ENCODE measurements at places on chromosomes 1 and 21.

DNA sequence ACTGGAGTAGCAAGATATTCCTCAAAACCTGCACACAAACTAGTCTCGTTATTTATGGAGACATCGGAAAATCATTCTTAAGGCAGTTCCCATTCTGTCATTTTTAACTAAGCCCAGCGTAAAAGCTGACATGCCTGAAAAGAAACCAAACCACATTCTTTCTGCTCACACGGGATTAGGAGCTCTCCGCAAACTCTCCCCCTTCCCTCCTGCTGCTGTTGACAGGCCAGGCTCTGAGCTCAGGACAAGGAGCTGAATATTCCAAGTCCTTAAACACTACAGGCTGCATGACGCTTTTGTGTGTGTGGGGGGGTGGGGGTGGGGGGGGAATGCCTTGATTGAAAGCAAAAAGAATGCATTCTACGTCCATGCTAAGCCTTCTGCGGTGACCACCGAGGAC is 5.2 kb downstream of the OLIG1 start:
- no peak for DNase-seq
- H3K27ac ChIP-seq: no peak overlapping the region
- no peak overlapping the region for H3K4me3 ChIP-seq
- H3K4me1 ChIP-seq: peaks cover 9% of the 10 kb centered on the region
- H3K27me3 ChIP-seq: peaks cover 43% of the 10 kb centered on the region

DNA sequence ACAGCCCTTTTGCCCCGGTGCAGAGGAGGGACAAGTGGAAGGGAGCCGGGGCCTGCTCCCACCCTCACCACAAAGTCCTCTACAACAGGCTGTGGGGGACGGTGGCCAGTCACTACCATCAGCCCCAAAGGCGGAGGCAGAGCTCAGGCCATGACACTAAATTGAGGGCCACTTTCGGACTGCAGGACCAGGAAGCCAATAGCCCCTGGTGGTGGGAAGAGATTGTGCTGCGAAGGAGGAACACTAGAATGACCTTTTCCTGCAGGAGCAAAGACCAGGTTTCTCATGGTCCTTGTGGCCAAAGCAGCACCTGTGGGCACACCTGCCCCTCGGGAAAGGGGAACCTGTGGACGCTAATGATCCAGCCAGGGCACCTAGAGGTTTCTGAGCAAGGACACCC is 30.3 kb downstream of the ACTA1 start:
- H3K36me3 ChIP-seq: no peaks in the 10 kb centered on the region
- no peak overlapping the region for H3K27ac ChIP-seq
- H3K27me3 ChIP-seq: peaks cover 69% of the 10 kb centered on the region
- H3K4me1 ChIP-seq: peaks cover 11% of the 10 kb centered on the region
- no peak for DNase-seq

DNA sequence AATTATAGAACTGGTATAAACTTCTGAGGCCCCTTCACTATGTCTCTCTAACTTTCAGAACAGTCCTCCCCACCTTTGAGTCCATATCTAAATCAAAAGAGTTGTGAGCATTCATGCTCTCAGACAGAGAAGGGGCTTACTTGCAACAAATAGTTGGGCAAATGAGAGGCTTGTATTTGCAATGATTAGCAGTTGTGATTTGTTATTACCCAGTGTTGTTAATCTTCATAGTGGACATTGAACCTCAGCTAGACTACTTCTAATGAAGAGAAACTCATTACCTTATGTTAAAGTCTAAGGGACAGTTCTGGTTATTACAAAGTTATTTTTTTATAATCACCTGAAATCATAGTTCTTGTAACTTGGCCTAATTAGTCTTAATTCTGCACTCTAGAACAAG is 114.5 kb downstream of the RABGAP1L start:
- peaks cover 10% of the 10 kb centered on the region for H3K36me3 ChIP-seq
- H3K27me3 ChIP-seq: no peaks in the 10 kb centered on the region
- H3K4me3 ChIP-seq: no peak overlapping the region

DNA sequence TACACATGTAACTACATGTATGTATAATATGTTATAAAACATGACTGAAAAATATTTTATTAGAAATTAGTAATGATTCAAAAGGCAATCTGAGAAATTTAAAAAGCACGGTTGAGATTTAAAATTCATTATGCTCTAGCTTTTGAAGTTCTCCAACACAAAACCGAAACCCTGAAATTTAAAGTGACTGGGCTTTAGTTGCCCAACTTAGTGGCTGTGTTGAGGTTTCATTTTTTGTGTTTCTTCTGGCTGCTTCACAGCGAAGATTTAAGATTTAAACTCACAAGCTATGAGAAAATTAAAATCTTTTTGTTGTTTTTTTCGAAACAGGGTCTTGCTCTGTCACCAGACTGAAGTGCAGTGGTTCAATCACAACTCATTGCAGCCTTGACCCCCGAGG is 1058.7 kb downstream of the NCAM2 start:
- DNase-seq: no peak
- no peak overlapping the region for H3K27ac ChIP-seq
- no peaks in the 10 kb centered on the region for H3K27me3 ChIP-seq
- H3K36me3 ChIP-seq: no peaks in the 10 kb centered on the region

DNA sequence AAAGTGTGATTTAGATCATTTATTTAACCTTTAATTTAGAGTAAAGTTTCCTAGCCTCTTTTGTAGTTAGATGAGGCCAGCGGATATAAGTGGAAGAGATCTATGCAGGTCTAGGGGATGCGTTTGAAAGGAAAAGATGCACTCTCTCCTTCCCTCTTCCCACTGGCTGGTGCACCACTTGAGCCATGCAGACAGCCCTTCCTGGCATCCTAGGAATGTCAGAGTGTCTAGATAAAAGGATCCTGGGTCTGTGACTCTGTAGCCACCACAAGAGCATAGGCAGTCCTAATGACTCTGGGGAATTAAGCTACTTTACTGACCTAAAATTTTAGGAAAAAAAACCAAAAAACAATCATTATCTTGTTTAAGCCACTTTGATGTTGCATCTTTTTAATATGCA is 16.0 kb upstream of the STUM start:
- no peak for DNase-seq
- H3K4me1 ChIP-seq: no peaks in the 10 kb centered on the region
- H3K4me3 ChIP-seq: no peak overlapping the region
- peaks cover 65% of the 10 kb centered on the region for H3K27me3 ChIP-seq
- no peaks in the 10 kb centered on the region for H3K36me3 ChIP-seq
- no peak overlapping the region for H3K27ac ChIP-seq

DNA sequence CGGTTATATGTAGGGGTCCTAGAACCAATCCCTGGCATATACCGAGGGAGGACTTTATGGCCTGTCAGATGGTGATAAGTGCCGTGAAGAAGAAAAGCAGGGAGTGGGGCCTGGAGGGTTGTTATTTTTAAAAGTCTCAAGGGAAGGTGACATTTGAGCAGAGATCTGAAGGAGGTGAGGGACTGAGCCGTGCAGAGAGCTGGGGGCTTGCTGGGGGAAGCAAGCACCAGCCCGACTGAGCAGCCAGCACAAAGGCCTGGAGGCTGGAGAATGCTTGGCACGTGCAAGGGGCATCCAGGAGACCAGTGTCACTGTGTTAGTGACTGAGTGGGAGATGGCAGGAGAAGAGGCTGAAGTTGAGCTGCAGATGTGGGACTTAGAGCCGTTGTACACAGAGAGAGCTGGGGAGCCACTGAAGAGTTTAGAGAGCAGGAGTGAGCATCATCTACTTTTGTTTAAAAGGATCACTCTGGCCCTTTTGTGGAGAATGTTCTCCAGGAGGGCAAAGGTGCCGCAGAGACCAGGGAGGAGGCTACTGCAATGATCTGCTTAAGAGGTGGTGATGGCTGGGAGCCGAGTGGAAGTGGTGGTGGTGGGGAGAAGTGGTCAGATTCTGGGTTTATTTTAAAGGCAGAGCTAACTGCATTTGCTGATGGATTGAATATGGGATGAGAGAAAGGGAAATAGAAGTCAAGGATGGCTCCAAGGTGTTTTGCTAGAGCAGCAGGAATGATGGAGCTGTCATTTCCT is 31.2 kb downstream of the PTPRU start:
- H3K27me3 ChIP-seq: peaks cover 43% of the 10 kb centered on the region
- H3K27ac ChIP-seq: no peak overlapping the region
- no peak overlapping the region for H3K4me3 ChIP-seq
- DNase-seq: no peak
- no peaks in the 10 kb centered on the region for H3K4me1 ChIP-seq

DNA sequence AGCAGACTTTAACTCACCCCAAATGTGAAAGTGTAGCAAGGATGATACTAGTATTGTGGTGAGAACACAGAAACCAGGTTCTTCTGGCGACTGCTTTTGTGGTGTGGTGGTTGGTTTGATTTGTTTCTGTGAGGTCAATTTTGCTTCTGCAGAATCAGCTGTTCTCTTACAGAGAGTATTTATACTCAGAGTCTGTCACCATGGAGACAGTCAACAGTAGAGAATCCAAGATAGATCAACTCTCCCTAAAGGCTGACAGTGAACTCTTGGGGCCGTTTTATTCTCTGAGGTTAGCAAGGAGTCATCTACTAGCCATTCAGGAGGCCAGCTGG is at the start of gene CFAP107:
CFAP107 (plus strand) TSS at position 209 of the 332 bp plus-strand sequence. CDS start 231 bp downstream, outside the sequence.
- no peaks in the 10 kb centered on the region for H3K4me1 ChIP-seq
- no peaks in the 10 kb centered on the region for H3K27me3 ChIP-seq
- DNase-seq: no peak
- H3K36me3 ChIP-seq: no peaks in the 10 kb centered on the region
- no peak within 1 kb of the TSS for H3K27ac ChIP-seq
